ENCODE measurements at places on chromosomes 5 and 9. TPM values are rescaled to one million over a fixed set of nuclear protein-coding genes. Genes with fewer than 3 reads are reported as not detected.

- no peaks in the 10 kb centered on the region for H3K27me3 ChIP-seq
- no peak overlapping the region for H3K4me3 ChIP-seq
- peaks cover 10% of the 10 kb centered on the region for H3K4me1 ChIP-seq
- no peak overlapping the region for H3K27ac ChIP-seq
Measured at GRCh38 chr5:169627551-169627950, 9.5 kb upstream of the DOCK2 start.

GRCh38 chr9:16866587-16866986 lies 3.9 kb downstream of the BNC2 start:
- peaks cover 7% of the 10 kb centered on the region for H3K27me3 ChIP-seq
- peaks cover 2% of the 10 kb centered on the region for H3K36me3 ChIP-seq
- no peak overlapping the region for H3K27ac ChIP-seq
- H3K4me1 ChIP-seq = no peaks in the 10 kb centered on the region
- H3K4me3 ChIP-seq = no peak overlapping the region
- DNase-seq = no peak

GRCh38 chr9:131273146-131273855 lies 3.0 kb downstream of the FAM78A start:
- H3K27ac ChIP-seq = peak overlapping the region; percentile 100
- H3K4me3 ChIP-seq = peak overlapping the region; percentile 100
- DNase-seq = peak; percentile 52
- peaks cover 50% of the 10 kb centered on the region for H3K4me1 ChIP-seq

- H3K27ac ChIP-seq = no peak overlapping the region
- H3K36me3 ChIP-seq = peaks cover 23% of the 10 kb centered on the region
- H3K4me3 ChIP-seq = no peak overlapping the region
- DNase-seq = no peak
- H3K4me1 ChIP-seq = no peaks in the 10 kb centered on the region
Measured at GRCh38 chr5:1050423-1051365, 42.1 kb downstream of the NKD2 start.

The GPR150 gene
- total RNA-seq = 1.7 TPM

DNA sequence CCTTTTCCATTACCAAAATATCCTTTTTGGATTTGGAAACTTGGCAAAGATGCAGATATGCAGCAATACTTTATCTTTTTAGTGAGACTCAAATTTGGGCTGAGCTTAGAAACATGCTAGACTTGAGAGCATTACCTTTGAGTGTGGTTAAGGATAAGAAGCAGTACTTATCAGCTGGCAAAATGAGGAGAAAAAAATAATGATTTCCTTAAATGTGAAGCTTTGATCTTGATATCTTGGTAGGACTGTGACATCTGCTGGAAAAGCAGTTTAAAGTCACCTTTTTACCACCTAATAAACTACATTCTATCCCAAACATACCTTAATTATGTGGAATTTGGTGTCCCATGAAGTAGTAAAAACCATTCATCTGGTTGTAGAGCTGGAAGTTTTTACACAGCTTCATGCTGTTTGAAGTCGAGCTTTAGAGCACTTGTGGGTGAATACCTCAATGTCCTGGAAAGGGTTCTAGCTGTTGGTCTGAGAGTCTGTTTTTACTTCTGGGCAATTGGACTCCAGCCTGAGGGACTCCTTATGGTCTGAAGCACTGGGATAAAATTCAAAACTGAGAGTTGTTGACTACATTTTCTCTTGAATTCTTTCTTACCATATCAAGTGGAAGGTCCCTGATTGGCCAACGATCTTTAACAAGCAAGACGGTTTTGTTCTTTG lies 53.4 kb downstream of the LRRC70 start:
- no peaks in the 10 kb centered on the region for H3K36me3 ChIP-seq
- DNase-seq = no peak
- H3K4me3 ChIP-seq = no peak overlapping the region
- H3K4me1 ChIP-seq = no peaks in the 10 kb centered on the region

The PSAT1 gene
- 206 TPM for total RNA-seq

Measured in activated T-cell treated with anti-CD3 and anti-CD28 coated beads, Interleukin-2, amount 50 U/mL, for 72 hours (primary cell).